Kidney tubule cell (primary cell): ENCODE measurements at places on chromosomes 7 and 10.

GRCh38 chr10:21668831-21669230, 134.8 kb downstream of the MLLT10 start:
- no peak for DNase-seq

DNA sequence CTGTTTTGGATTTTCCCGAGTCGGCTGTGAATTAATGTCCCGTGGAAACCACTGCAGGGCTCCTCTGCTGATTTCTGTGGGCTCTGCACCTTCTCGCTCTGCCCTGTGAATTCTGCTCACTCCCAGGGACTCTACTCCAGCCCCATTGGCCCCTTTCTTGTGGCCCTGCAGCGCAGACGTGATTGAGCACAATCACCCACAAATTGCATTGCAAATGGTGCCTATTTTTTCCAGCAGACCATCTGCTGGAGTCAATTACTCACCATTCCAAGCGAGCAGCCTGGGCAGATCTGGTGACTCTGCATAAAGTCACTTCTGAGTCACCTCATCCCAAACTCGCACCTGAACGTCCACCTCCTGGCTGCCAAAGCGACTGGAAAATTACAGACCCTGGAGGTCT, 235.8 kb downstream of the PAXIP1 start:
- DNase-seq = peak; percentile 94

GRCh38 chr10:25481467-25481866, 306.7 kb downstream of the GPR158 start:
- DNase-seq = no peak

DNA sequence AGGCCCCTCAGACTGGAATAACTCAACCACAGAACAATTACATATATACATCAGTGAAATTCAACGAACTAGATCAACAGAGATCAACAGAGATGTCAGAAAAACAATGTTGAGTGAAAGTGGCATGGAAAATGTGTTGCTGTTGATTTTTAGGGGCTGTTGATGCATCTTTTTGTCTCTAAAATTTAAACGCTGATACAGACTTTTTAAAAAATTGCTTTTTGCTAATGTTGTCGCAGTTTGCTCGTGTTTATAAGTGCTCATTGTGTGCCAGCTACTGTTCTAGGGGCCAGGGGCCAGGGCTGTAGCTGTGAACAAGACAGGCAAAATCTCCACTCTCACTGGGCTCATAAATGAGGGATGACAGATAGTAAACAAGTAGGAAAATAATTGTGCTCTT, 18.3 kb downstream of the TMEM248 start:
- DNase-seq = no peak

GRCh38 chr10:125038637-125039036, 96.7 kb downstream of the ZRANB1 start:
- DNase-seq = peak; percentile 54

GRCh38 chr7:66146701-66147100, 32.1 kb downstream of the CRCP start:
- DNase-seq = no peak

DNA sequence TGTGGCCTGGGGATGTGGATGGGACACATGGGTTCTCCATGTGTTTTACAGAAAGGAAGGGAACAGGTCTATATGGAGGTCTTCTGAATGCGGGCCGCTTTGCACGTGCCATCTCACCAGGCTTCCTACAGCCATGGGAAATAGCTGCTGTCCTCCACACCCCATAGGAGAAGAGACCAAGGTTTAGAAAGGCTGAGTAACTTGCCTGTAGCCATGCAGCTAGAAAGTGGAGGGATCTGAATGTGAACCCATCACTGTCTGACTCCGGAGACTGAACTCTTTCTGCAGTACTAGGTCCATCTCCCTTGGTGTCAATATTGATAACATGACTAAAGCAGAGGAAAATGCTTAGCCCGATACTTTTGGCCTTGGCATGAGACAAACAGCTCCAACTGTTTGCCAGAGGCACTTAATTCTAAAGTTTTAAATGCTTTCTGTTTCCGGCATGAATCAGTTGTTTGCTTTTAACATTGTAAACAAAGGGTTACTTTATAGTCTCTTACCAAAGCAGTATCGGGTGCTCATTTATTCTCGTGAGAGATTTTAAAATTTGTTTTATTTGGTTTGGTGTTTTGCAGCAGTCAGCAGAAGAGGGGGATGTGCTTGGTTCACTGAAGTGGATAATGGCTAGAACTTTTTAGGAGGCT, 64.8 kb upstream of the LOXL4 start:
- no peak for DNase-seq

DNA sequence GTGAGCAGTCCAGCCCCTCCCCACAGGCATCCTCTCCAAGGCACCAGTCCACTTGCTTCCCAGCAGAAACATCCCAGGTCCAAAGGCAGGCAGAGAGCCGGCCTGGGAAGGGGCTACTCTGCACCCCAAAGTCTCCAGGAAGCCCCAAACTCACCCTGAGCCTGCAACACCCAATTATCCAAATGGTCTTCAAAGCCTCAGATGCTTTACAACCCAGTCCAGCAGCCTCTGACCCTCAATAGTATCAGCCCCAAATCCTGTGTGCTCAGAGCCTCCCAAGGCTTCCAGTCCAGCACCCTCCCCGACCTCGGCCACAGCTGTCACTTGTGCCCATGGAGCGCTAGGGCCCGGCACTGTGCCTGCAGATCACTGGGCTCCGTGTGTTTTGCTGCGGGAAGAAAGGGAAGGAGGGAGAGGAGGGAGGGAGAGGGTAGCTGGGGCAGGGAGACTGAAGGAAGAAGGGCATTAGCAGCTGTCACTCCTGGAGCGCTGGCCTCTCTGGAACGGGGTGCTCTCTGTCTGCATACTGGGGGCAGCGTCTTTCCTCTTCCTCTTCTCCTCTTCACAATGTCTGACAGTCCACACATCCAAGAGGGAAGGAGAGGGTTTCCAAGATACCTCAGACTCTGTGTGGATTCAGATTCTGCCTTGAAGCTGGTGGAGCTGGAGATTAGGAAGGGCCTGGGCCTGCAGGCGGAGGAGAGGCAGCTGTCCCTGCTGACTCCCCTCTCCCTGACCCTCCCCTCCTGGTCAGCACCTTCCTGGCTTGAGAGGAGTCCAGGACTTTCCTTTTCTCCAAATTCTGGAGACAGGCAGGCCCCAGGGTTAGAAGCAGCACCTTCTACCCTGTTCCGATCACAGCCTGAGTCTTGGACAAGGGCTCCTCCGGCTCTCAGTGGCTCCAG, 13.2 kb downstream of the CALML5 start:
- no peak for DNase-seq

DNA sequence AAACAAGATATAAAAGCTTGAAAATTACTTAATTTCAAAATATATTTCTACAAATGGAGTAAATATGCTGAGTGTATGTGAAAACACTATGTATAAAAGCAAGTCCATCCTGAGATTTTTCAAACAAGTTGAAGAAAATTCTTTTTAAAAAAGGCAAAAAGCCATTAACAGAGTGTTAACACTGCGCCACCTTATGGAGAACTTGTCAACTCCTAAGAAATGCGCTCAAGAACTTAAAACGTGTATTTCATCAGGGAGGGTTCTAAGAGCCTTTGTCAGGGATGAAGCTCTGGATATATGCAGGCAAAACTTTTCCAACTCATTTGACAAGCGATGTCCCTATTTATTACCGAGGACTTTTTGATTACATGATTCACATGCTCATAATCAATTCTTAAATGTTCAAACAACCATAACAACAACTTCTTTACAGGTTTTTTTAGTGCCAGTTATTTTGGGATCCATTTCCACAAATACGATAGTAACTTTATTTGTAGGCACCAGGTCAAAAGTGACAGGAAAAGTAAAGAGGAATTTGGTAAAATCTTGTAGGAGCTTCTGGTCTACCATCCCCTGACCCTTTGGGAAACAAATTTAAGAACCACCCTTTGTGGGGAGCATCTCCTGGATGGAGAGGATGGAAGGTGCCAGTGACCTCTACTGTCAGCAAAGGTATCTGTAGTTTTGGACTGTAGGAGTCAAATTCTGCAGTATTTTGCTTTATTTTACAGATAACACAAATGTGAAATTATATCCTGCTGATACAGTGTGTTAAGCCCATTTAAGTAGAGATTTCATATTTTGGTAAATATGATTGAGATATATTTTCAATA, 23.2 kb downstream of the CALCR start:
- DNase-seq = peak; percentile 37

DNA sequence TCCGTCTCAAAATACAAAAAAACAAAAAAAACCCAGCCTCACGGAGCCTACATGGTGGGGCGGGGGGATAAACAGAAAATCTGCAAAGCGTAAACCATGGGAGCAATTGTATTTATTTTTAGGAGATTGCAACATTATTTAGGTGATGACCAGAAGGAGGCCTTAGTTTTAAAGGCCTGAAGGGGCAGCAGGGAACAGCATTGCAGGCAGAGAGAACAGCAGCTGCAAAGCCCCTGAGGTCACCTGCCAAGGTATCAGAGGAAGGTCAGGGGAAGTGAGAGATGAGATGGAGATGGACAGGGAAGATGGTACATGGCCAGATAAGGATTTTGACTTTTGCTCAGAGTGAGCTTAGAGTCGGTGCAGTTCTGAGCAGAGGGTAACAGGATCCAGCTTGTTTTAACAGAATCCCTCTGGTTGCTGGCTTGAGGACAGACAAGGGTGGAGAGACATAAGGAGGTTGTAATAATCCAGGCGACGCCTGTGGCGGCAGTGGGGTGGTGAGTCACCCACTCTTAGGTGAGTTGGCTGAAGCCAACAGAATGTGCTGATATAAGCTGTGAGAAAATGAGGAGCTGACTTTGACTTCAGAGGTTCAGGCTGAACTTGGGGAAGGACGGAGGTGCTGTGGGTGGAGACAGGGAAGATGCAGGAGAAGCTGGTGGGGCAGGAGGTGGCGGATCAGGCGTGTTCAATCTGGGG, 82.3 kb upstream of the GTF2I start:
- DNase-seq = peak; percentile 84

GRCh38 chr7:120695848-120696247, 162.1 kb downstream of the TSPAN12 start:
- no peak for DNase-seq

GRCh38 chr7:44103566-44103922, 601 bp upstream of the AEBP1 start:
- DNase-seq = no peak

DNA sequence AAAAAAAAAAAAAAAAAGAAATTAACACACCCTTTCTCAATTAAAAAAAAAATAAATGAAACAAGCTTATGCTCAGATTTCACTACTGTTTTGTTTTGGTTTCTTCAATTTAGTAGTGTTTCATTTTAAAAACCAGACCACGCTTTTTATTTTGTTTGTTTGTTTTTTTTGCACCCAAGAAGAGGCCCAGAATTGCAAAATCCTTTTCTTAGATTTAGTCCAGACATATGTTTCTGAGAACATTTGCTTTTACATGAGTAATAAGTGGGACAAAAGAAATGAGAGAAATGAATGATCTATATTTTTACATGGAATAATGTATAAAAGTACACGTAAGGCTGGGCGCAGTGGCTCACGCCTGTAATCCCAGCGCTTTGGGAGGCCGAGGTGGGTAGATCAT, 34.5 kb upstream of the CAMK1D start:
- DNase-seq = no peak

DNA sequence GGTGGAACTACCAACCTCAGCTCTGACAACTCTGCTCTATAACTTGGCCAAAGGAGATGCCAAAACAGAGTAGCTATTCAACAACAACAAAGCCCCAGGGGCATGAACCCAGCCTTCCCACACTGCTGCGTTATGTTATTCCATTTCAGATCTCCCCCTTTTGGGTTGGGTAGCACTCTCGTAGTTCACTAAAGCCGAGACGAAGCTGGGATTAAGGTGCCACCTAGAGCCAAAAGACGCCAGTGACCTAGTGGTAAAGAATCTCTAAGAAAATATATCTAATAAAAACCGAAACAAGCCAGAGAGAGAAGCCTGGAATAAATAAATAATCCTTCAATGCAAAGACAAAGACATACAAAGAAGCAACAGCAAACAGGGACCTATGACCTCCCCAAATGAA, 217.3 kb downstream of the HERPUD2 start:
- DNase-seq = no peak

DNA sequence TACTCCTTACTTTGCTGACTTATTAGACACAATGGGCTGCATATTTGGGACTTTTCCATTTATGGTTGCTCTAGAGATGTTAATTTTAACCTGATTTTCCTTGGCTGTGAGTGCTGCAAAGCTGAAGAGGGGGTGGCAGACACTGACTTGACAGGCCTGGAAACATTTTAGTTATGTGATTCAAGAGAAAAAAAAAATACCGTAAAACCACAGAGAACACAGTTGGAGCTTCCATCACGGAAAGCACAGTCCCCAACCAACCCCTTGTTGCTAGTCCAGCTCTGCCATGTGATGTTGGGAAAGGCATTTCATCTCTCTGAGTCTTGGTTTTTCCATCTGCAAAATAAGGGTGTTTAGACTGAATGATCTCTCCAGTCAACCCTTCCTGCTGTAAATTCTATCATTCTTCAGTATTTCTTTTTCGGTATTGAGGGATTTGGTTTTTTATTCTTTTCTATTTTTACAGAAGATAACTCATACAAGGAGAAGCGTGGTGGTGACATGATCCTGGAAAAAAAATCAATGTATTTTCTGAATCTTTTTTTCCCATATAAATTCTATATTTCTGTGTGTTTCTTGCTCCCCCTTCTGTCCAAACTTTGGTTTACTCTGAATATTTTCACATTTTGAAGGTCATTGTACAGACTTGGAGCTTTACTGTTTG, 246.1 kb downstream of the REEP3 start:
- DNase-seq = no peak

DNA sequence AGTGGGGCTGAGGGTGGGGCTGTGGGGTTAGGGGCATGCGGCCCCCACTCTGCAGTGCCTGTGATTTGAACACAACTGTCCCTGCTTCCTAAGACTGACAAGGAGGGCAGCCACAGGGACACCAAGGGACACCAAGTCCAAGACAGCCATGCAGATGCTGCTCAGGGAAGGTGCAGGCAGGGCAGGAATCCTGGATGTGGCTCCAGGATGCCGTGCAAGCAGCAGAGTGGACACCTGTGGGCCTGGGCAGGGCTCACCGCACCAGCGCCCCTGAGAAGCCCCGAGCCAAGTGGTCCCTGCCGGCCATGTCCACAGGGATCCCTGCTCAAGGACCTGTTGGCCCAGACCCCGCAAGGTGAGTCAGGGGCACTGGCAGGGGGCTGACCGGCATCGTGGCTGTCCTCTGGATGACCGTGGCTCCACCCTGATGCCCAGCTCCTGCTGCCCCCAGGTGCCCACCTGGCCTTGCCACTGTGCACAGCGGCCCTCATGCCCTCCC, 58.5 kb downstream of the STK32C start:
- no peak for DNase-seq

GRCh38 chr7:43701500-43701854, 27.8 kb downstream of the COA1 start:
- no peak for DNase-seq

- DNase-seq = peak; percentile 66
Measured at GRCh38 chr7:105673367-105674084, 92.2 kb upstream of the EFCAB10 start.
